ENCODE measurements at places on chromosomes 2 and 18. TPM values are rescaled to one million over a fixed set of nuclear protein-coding genes. Genes with fewer than 3 reads are reported as not detected.

DNA sequence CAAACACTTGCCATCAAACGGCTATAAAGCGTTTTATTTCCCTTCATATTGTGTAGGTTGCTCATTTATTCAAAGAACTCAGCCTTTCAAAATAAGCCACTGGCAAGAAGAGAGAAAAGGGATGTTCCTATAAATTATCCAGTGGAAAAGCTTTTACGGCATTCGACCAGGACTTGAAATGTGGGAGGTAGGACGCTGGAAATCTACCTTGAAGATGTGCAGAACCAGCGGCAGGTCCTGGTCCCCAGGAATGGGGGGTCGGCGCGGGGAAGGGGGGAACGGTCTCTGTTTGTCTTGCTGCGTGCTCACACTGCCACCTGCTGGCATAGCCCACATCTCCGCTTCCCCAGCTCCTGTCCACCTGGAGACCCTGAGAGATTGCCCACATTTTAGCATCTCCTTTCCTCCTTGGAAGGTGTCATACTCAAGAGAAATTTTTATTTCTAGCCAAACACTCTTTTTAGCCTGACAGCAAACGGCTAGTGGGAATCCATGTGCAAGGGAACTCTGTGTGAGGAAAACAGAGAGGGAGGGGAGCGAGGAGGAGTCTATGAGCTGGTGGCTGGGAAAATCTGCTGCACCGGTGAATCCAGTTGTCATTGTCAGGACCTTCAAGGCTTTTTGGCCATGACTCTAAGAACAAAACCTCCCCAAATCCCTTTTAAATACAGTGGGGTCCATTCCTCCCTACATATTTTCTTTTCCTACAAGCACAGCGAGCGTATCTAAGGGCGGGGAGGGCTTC is 349.0 kb upstream of the PKDCC start:
- DNase-seq = no peak

DNA sequence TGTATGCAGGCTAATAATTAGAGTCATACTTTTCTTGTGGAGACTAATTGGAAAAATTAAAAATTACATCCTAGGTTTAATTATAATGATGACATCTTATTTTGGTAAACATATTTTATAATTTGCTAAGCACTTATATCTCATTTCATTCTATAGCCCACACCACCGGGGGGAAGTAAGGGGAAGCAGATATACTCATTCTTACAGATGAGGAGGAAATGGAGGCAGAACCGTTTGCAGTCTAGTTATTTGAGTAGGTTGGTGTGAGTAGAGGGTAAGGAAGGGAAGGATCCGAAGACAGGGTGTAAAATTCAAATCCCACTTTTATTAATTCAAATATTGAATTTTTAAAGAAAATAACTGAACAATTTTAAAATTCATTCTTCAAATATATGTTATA is 3.7 kb downstream of the ITGAV start:
- DNase-seq = no peak

DNA sequence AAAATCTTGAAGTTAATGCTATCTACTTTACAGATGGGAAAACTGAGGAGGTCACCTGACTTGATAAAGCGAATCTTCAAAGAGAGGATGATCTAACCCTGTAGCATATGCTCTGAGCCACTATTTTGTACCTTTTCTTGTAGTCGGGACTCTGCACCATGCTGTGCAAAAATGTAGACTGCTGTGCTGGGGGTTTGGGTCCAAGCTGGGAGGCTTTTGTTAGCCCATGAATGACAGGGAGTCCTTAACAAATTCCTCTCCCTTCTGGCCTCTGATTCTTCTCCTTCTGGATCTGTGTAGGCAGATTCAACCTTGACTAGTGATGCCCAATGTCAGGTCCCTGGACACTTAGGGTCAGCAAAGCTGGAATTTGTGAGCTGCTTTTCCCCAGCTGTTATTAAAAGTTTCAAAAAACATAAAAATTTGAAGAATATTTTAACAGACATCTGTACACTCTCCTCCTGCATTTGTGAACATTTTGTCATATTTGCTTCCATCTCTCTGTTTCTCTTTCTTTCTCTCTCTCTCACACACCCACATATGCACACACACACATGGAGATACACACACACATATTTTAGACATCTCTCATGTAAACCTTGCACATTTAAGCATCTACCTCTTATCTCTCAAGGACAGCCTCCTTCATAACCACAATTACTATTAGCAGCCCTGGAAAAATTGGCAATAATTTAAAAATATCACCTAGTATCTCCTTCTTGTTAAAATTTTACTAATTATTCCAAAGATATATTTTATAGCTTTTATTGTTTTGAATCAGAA is 335.0 kb upstream of the TRIB2 start:
- no peak for DNase-seq

STAT4 gene
- 0.89 TPM for total RNA-seq
